ENCODE measurements at places on chromosomes 1 and 21. TPM values are rescaled to one million over a fixed set of nuclear protein-coding genes. Genes with fewer than 3 reads are reported as not detected.
A peak's percentile ranks its signal among the peaks of the same experiment; 100 is the strongest.

Gene CRYBG2
- total RNA-seq = 30.3 TPM

Gene GBP6
- not detected for total RNA-seq

- peak; percentile 94 for DNase-seq
These were observed 16.1 kb upstream of the GPR37L1 start for GRCh38 chr1:202106340-202107254.

GRCh38 chr1:203655671-203656070 lies 29.0 kb downstream of the ATP2B4 start:
- no peak for DNase-seq
